ENCODE measurements at places on chromosomes 3 and 15.

- no peak for DNase-seq
These were observed 5.5 kb downstream of the SSUH2 start for GRCh38 chr3:8638994-8639658.

GRCh38 chr3:110738531-110738930, 333.1 kb upstream of the NECTIN3 start:
- DNase-seq = no peak

DNA sequence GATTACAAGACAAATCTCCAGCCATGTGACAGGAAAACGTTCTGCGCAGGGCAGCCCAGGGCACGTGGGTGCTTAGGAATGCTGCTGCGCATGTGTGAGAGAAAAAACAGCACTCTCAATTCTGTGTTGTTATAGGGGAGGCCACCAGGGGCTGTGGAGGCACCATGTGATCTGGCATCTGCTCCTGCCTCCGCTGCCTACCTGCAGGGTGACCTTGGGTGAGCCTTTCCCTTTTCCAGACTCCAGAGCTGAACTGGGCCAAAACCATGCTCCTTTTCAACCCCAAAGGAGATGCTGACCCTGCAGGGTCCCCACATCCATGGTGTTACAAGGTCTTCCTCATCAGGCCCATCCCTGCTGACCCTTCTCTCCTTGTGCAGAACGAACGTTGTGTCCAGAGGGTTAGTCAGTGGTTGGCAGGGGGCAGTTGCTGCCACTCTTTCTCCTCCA, 81.5 kb upstream of the RASGRF1 start:
- DNase-seq = no peak

DNA sequence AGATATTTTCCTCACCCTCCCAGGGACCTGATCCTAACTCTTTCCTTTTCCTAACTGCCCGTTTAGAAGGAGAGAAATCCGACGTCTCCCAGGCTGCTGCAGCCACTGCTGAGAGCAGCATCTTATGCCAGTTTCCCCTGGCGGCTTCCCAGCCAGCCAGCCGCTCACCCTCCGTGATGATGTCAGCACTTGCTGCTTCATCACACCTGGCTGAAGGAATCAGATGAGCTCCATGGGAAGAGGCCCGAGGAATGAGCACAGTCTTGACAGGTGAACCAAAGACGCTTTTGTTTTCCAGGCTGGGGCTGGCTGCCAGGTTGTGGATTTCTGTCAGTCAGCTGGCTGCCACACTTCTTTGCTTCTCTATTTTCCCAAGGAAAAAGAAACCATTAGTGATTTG, 445.1 kb upstream of the RBMS3 start:
- DNase-seq = no peak

DNA sequence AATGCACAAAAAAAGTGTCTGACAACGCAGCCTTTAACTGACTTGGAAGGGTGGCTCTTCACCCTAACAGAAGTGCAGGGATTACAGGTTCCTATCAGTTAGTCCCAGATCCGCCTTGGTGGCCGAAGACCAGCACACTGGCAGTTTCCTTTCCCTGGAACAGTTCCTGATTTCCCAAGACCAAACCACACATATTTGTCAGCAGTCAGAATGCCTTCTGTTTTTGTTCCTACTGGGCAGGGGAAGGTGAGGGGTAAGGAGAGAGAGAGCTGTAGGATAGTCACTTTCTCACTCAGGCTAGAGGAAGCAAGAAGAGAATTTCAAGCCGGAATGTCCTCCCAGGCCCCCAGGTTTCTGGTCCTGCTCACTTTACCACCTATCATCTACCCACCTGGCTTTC, 9.2 kb downstream of the CXCR6 start:
- no peak for DNase-seq

GRCh38 chr15:99732124-99732750, 1.0 kb downstream of the LYSMD4 start:
- peak; percentile 58 for DNase-seq

DNA sequence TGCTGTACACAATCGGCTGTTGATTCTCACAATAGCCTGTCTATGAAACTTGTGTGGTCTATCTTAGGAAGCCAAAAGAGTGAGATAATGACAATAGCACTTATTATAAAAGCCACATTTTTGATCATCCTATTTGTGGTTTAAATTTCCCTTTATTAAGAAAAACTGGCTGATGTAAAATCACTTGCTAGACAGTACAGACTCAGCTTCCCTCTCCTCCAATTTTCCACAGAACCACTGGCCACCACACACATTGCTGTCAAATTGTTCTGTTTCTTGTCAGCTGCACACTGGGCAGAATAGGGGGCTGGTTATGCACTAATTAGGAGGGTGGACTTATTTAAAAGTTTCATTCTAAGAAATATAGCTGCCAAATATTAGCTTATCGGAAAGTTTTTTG, 425.9 kb downstream of the EPHA3 start:
- DNase-seq = no peak

DNA sequence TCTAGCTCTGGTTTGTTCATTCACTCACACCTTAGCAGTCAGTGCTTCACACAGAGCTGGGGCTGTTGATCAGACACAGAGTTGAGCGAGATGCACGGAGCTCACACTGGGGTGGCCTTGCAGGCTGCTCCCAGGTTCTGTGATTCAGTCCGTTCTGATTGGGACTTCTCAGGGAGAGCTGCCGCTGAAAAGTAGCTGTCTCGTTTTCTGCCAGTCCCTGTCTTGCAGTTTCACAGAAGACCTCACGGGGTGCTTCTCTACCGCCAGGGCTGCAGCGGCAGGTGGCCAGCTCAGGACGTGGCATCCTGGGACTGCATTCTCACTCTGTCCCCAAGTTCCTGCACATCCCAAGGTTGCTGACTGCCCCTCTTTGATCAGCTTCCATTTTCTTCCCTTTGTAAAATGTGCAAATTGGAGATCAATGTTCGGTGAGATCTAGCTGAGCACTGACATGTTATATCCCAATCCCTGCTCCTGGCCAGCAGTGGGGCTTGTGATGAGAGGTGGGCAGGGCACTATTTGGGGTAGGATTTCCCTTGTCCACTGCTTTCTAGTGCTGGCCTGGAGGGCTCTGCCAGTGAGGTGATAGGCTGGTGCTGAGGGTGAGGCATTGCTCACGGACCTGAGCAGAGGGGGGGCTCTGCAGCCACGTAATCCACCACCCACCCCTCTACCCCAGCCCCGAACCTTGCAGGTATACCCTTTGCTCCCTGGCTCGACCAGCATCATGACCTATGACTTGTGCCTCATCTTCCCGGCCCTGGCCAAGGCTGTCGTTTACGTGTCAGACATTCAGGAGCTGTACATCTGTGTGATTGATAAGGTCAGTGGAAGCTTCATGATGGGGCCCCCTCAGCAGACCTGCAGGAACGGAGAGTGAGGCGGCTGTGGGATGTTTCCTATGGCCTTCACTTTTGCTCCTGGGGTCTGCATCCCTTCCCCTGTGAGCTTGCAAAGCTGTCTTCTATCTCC, 5.3 kb upstream of the TXNRD3 start:
- DNase-seq = peak; percentile 64

DNA sequence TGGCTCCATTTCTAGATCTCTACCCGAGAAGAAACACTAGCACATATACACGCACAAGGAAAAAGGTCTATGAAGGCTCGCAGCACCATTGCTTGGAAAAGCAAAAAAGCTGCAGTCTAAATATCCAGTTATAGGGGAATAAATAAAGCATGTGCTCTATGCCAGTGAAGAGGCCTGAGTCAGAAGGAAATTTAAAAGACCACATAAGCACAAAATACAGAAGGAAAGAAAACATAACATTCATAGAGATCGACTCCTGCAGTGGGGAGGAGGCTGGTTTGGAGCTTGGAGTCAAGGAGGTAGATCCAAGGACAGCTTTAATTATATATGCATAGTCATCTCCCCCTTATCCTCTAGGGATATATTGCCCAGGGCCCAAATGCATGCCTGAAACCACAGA, 114.4 kb downstream of the PDZRN3 start:
- no peak for DNase-seq

- DNase-seq = no peak
These were observed 90.4 kb upstream of the ASB14 start for GRCh38 chr3:57382933-57383332.

GRCh38 chr3:186180151-186180550, 71.3 kb upstream of the ETV5 start:
- peak; percentile 26 for DNase-seq

- DNase-seq = no peak
These were observed 174.3 kb upstream of the UBE3A start for GRCh38 chr15:25613134-25613533.

DNA sequence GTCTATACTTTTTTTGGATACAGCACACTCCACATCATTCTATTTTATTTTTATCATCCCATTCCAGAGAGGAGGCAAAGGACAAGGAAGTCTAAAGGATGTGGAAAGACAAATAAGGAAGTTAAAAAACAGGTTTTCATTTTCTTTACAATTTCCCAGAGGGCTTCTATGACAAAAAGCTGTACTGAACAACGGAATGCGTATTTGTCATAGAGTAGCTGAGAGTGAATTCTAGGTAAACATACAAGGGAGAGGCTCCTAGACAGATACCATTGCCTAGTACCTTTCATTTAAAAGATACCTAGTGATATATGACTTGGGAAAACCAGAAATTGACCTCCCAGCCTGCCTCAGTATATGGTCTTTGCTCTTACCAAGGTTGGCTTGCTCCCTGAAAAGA, 341.7 kb downstream of the FHIT start:
- DNase-seq = no peak

DNA sequence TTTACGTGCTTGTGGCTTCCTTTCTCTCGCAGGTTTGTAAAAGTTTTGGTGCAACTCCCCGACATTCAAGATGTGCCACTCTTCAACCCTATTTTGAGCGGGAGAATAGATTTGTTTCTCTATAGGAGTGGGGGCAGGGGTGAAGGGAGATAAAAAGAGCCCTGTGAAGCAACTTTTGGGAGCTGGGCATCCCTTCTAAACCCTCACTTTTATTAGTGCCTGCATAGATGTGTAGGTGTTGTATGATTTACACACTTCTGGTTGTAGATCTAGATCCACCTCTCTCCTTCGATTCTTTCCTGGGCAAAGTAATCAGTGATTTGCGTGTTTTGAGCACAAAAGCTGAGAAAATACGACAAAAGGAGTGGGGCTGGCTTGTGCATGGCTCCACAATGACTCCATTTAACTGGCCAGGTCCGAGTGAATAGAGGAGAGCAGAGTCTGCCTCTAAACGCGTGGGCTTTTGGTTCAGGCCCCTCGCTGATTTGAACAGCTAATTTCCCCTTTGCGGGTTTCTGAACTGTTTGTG, 17.7 kb downstream of the SOX2 start:
- DNase-seq = no peak

- no peak for DNase-seq
These were observed 230.3 kb downstream of the FGF12 start for GRCh38 chr3:192496905-192497587.

DNA sequence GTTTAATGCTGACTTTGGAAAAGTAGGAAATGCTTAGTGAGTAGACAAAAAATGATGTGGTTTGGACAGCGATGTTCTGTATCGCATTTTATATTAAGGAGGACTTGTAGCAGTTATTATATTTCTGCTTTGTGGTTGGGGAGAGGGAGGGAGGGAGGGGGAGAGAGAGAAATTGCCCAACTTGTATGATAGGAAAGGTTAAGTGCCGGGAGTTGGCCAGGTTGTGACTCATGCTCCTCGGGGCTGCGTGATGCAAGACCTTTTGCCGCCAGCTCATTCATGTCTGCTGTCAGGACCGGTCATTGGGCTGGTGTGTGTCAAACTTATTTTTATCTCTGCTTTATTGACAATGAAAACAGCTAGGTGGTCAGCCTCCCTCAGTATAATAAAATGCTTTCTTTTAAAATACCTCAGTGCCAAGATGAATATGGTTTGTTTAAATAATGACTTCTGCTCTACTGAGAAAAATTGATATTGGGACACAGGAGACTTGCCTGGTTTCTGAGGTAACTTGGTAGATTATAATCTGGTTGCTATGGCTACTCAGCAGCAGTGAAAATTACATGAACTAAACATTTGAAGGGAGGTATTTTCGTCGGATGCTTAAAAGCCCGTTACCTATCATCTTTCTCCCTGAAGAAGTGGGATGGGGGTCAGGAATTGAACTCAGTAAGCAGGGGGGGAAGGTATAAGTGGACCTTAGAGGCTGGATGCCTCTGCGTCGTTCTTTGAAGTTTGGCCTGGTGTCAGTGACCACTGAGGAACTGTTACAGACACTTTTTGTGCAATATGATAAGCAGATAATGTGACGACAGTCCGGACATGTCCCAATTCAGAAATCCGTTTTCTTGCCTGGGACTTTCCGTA, 90.7 kb downstream of the FNDC3B start:
- peak; percentile 69 for DNase-seq

GRCh38 chr3:102682741-102683140, 247.9 kb downstream of the ZPLD1 start:
- DNase-seq = no peak

DNA sequence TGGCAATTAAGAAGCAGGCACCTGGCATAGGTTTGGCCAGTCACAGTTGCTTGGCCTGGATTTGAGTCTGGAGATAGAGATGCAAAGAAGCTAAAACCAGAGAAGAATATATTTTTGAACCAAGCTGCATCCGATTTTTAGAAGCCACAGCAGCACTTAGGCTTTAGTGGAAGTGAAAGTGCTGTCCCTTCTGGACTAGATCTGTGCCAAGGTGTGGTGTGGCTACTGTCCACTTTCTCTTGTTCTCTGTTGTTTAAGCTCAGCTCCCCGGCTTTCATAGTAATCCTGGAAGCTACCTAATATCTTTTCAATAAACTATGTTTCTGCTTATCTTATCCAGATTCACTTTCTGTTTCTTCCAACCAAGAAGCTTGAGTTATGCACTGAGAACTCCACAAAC, 183.4 kb upstream of the THRB start:
- DNase-seq = no peak

DNA sequence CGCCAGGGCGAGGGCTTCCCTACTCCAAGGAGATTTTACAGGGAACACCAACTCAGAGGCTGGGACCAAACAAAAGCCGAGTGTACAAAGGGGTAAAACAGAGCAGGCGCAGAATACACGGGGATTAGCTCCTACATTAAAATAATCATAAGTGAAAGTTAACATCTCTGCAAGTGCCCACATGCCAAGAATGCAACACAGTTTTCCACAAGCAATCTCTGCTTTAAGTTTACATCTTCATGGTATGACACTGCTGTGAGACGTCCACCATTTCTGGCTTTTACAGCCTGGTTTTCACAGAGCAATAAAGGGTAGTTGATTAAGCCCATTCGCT, 500 bp upstream of the VGLL3 start:
- no peak for DNase-seq

DNA sequence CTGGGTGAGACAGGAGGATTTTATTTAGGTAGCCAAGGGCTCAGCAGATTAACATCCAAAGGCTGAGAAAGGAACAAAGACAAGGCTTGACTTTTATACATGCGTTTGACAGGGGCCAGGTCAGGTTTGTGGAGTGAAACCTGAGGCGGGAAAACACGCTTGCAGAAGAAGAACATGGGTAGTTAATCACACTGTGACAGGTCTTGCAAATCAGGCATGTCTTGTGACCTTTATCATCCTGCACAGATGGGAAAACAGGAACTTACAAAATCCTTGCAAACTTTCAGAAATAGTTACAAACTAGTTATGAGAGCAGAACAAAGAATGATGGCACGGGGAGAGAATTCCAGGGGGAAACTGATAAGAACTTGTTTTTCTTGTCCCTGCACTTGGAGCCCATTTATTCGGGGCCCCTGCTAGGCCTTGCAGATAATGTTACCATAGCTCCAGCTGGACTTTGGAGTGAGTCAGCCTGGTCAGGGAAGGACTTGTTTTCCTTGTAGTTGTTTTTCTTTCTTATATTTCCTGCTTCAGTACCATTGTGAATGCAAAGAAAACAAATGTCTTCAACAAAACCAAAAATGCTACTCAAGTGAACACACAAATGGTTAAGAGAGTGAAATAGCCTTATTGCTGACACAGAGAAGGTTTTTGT, 965.9 kb upstream of the ROBO1 start:
- DNase-seq = no peak

- no peak for DNase-seq
These were observed 222.7 kb downstream of the EFHB start for GRCh38 chr3:19711160-19711782.

Data from left forelimb (tissue), 1 donor.